ENCODE measurements at places on chromosomes 6 and 20.

GRCh38 chr20:5215672-5216304, 89.0 kb downstream of the CDS2 start:
- no peak for DNase-seq

DNA sequence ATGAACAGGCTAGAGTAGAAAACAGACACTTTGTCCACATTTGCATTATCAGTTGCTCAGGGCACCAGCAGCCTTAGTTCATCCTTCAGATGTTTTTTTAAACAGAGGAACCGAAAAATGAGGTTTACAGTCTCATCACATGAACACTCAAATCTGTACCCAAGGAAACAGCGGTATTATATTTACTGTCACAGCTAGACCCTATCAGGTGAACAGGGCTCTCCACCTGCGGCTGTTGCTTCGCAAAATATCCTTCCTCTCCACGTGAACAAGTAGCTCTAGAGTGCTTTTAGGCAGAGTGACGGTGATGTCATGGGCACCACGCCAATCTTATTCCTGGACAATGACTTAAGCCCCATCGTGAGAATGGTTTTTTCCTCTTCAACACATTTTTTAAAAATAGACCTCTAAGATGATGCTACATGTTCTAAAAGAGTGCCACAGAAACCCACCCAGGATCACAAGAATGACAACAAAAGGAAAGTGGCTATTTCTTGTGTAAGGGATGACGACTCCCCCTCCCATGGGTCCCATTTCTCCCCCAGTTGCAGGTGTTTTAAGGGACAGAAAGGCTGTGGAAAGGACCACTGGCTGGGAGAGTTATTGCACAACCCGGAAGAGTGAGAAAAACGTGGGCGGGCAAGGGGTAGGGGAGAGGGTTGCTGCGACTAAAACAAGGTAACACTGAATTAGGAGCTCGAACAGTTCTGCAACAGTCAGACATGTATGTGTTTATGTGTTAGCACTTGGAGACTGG, 77.7 kb downstream of the EFHC1 start:
- no peak for DNase-seq

GRCh38 chr20:21398109-21399004, 1.0 kb upstream of the NKX2-4 start:
- no peak for DNase-seq

GRCh38 chr20:23190557-23190956, 104.4 kb upstream of the CD93 start:
- no peak for DNase-seq

DNA sequence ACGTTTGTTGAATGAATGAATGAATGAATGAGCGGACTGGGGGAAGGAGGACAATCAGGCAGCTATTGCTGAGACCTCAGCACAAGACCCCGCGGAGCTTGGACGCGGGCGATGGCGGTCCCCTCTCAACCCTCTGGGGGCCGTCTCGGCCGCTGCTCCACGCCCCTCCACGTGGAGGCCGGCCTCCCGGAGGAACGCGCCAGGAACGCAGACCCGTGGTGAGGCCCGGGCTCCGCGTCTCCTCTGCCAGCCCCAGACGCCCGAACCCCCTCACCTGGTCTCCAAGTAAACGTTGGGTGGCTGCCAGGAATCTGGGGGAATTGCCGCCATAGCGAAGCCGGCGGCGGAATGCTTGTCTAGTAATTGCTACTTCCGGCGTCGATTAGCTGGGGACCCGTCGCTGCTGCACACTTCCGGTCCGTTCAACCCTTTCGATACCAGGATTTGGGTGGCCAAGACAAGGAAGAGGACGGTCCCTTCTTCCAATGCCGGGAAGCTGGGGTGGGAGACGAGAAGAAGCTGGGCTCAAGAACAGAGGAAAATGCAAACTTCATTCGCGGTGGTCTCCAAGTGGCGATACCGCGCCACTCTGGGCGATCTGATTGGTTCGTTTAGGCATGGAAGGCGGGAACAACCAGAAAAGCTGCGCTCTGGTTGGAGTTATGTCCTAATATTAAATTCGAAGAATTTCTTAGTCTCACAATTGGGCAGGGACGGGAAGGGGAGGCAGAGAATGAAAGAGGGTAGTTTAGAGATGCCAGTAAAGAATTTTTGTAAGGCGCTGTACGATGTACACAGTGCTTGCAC, at the start of gene PPIL1:
PPIL1 (minus strand) TSS at position 361 of the 807 bp plus-strand sequence; CDS start at position 330, 31 bp downstream.
- peak; percentile 96 for DNase-seq

GRCh38 chr6:18207438-18207837, 52.2 kb downstream of the KDM1B start:
- DNase-seq, result no peak

DNA sequence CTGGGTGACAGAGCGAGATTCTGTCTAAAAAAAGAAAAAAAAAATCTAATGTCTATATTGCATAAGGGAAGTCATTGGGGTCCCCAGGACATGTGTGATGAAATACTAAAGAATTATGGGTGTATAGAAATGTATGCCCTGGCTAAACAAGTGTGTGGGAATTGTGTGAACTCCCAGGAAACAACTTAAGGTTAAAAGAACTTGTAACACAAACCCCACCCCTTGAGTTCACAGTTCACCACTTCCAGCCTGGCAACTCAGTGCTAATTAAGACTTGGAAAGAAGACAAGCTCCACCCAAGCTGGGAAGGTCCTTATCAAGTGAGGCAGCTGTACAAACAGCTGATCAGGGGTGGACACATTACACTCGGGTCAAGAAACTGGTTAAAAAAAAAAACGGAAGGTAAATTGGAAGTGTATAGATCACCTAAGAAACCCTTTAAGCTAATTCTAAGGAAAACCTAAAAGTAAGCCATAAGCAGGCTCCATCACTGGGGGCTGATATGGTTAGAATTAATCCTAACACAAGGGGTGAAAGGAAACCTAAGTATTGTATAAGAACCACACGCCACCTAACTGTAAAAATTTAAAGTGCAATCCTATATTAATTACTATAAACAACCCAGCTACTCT, 25.2 kb downstream of the HLA-A start:
- peak; percentile 67 for DNase-seq

GRCh38 chr20:35238170-35238569, 11.7 kb downstream of the MMP24 start:
- no peak for DNase-seq

- no peak for DNase-seq
These were observed 74.3 kb downstream of the CD40 start for GRCh38 chr20:46192376-46192944.

GRCh38 chr6:106025655-106026054, 60.5 kb upstream of the PRDM1 start:
- no peak for DNase-seq

DNA sequence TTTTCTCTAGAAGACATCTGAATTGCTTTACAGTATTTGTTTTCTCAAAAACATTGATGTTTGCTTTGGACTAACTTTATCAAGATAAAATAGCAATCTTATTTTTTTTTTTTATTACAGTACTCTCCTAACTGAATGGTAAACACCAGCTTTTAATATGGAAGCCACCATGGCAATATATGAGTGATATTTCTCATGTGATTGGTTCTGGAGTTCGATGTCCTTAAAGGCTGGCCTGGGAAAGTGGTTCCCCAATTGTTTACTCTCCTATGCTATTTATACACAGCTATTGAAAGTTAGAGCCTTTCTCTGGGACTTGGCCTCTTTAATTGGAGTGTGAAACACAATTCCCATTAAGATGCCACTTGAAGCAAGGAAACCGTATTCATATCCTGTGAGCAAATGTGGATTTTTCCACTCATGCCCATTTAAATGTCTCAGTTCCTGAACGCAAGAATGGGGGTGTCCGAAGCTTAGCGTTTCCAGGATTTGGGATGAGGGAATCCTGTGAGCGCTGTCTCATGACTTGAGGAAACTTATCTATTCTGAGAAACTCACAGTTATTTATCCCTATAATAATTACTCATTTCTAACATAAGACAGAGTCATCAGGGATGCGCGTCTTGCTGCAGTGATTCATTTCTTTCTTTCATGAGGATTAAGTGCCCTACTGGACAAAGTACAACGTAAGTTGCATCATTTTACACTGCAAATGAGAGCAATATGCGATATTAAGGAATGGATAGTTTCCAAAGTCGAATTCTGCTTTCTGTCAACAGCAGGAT, 143.3 kb upstream of the PREP start:
- DNase-seq, result no peak

DNA sequence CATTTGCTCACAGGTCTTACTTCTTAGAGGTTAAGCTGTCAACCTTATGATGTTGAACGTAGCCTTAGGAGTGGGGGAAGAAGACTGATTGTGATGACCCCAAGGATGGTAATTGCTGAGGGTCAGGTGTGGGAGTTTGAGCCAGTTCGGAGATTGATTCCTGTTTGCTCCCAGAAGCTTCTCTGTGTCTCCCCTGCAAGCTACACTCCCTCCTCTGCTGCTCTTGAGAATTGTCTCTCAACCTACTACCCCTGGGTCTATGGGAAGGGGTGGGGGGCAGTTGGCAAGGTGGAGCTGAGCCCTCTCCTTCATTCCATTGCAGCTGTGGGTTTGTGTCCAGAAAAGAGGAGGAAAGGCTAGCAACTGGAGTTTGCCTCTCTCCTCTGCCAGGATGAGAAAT, 113.8 kb downstream of the PLEKHG1 start:
- DNase-seq, result no peak

DNA sequence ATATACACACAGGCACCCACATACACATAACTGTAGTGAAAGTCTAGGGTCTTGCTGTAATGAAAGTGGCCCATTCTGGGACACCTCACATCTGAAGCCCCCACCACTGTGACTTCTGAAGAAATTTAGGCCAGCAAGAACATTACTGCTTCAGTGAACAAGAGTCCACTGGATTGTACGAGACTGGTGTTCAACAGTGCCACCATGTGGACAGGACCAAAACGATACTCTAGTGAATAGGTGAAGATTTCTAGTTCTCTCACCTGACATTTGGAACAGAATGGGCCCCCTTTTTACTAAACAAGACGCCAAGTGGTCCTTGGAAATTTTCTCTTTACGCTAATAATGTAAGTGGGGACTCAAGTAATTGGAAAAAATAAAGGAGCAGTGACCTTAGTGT, 156.9 kb downstream of the MAFB start:
- peak; percentile 75 for DNase-seq

- DNase-seq, result no peak
These were observed 13.3 kb downstream of the HLA-F start for GRCh38 chr6:29736563-29736962.

- no peak for DNase-seq
These were observed 181.8 kb downstream of the FOXA2 start for GRCh38 chr20:22402550-22402949.

GRCh38 chr6:129273161-129273560, 390.2 kb downstream of the LAMA2 start:
- DNase-seq, result no peak

GRCh38 chr20:34774449-34774848, 51.0 kb downstream of the NCOA6 start:
- DNase-seq, result no peak

- DNase-seq, result no peak
These were observed 12.3 kb downstream of the MTCH1 start for GRCh38 chr6:36973647-36974046.

GRCh38 chr6:89834884-89835792, 5.5 kb downstream of the CASP8AP2 start:
- DNase-seq, result no peak

DNA sequence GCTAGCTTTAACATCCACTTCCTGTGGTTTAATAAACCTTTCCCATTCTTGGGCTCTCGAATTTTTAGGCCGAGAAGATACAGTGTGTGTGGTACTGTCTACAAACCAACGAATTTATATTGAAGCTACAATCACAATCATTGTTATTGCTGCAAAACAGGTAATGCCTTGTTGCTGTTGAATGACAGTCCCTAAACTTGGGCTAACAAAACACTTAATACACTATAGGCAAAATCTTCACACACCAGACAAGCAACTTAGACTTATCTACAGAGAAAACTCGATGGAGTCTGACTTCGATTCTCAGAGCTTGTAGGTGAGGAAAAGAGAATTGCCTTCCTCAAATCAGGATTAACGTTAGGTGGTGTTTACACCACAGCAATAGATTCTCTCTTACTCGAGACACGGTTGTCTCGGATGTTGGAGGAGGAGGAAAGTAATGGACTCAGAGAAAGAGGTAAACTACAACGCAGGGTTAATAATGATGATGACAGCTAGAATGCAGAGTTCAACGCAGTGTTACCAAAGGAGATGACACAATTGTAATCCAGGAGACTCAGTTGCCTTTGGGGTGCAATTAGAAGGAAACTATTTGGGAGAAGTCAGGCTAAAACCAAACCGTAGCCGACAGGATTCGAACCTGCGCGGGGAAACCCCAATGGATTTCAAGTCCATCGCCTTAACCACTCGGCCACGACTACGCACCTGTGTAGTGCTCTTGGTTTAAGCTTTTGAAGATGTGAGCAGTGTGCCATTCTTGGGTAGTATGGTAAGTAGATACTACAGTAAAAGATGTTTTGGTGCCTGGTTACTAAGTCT, 32.5 kb upstream of the ZNF184 start:
- peak; percentile 85 for DNase-seq

DNA sequence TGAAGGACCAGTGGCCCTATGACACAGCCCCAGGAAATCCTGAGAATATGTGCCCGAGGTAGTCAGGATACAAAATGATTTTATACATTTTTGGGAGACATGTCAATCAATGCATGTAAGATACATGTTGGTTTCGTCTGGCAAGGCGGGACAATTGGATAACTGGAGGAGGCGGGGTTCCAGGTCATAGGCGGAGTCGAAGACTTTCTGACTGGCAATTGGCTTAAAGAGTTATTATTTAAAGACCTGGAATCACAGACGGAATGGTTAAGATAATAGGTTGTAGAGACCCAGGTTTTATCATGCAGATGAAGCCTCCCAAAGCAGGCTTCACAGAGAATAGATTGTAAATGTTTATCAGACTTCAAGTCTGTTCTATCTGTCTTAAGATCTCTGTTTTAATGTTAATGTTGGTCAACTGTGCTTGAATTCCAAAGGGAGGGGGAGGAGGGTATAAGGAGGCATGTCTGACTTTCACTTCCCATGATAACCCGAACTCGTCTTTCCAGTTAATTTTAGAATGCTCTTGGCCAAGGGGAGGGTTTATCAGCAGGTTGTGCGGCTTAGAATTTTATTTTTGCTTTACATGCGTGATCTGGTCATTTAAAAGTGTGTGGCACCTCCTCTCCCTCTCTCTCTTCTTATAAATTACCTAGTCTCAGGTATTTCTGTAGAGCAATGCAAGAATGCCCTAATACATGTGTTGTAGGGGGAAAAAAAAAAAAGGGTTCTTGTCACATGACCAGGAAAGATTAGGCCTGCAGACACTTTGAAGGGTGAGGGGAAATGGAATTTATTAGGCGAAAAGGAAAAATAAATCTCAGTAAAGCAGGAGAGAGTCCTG, 230.7 kb downstream of the NFATC2 start:
- DNase-seq, result no peak

GRCh38 chr20:36101192-36101591, 53.3 kb upstream of the EPB41L1 start:
- no peak for DNase-seq

GRCh38 chr20:39855799-39856198, 833.2 kb downstream of the MAFB start:
- no peak for DNase-seq

GRCh38 chr6:34086558-34086957, 59.3 kb downstream of the GRM4 start:
- DNase-seq, result no peak

All from Karpas-422 (cell line).